Stimulated activated CD4-positive, alpha-beta T cell treated with anti-CD3 and anti-CD28 coated beads, Interleukin-1b, Interleukin-23, amount 100 ng/mL, for 1 hour (primary cell): ENCODE measurements at places on chromosomes 5 and 9.
A peak's percentile ranks its signal among the peaks of the same experiment; 100 is the strongest.

DNA sequence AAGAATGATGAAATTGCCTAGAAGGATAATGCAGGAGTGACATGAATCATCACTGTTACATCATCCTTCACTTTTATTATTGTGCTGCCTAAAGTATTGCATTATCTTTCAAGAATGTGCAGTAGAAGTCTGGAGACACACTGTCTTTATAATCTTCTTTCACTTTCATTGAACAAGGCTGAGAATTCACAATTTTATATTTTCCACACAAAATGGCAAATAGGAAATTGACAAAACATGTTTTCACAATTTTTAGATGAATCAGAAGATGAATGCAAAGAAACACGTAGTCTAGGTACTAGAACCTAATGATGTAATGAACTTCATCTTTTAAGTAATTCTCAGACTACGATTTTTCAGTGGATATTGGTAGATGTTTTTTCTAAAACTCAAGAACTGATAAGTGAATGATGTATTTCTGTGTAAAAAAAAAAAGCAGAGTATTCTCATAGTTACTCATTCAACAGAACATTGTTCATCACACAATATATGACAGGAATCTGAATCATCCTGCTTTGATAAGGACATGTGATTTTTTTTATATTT, 131.5 kb upstream of the GRHPR start:
- no peak for DNase-seq

GRCh38 chr5:152400846-152401245, 4.2 kb downstream of the NMUR2 start:
- no peak for DNase-seq

DNA sequence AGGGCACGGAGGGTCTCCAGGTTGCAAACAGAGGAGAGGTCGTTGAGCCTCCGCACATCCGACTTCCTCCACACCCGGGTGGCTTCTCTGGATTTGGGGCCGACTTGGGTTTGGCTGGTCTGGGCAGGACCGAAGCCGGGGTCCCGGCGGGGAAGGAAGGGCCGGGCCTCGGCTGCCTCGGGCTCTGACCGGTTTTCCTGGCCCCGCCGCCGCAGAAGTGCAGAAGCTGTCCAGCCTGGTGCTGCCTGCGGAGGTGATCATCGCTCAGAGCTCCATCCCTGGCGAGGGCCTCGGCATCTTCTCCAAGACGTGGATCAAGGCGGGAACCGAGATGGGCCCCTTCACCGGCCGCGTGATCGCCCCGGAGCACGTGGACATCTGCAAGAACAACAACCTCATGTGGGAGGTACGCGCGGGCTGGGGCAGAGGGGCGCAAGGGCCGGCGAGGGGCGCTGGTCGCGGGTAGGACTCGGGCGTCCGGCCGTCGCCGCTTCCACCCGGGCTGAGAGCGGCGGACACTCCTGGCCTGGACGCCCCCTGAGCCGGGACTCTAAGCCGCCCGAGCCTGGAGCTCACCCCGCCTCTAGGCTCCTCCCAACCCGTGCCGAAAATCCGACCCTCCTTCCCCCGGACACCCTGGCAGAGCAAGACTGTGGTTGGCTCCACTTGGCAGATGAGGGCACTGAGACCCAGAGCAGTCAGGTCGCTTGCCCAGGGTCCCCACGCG, 2.2 kb downstream of the PRDM12 start:
- no peak for DNase-seq

GRCh38 chr9:136858844-136859757, 7.0 kb downstream of the MAMDC4 start:
- DNase-seq = no peak

- no peak for DNase-seq
Measured at GRCh38 chr9:95055334-95055850, 262.1 kb downstream of the FANCC start.

- DNase-seq = no peak
Measured at GRCh38 chr9:15157381-15157780, 149.6 kb downstream of the TTC39B start.

- no peak for DNase-seq
Measured at GRCh38 chr9:110110154-110110553, 97.8 kb downstream of the C9orf152 start.

- no peak for DNase-seq
Measured at GRCh38 chr5:98813755-98814154, 40.3 kb downstream of the RGMB start.

GRCh38 chr5:141419074-141419880, 1.6 kb upstream of the PCDHGA11 start:
- no peak for DNase-seq

DNA sequence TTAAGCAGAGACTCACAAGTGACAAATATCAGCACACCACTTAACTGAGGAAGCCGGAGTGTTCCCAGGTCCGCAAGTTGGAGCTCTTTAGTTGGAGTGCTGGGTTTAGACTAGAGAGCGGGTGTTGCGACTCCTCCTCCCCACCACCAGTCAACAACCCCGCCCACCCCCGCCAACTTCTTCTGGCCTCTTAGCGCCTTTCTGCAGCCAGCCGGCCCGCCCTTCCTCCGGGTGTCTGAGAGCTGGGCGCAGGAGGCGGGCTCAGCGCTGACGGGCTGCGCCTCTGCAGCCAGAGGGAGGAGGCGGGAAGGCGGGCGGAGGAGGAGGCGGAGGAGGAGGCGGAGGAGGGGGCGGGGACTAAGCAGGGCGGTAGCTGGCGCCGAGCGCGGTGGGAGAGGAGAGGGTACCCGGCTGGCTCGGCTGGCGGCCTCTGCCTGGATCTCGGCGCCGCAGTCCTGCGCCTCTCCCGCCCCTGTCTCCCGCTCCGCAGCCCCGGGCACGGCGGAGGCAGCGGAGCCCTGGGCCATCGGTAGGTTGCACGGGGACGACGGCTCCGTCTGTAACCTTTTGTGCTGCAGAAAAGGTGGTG, at the start of gene MACIR:
Gene MACIR (plus strand): TSS at position 396 of the 589 bp plus-strand sequence. CDS start 17,157 bp downstream, outside the sequence.
- peak; percentile 75 for DNase-seq

DNA sequence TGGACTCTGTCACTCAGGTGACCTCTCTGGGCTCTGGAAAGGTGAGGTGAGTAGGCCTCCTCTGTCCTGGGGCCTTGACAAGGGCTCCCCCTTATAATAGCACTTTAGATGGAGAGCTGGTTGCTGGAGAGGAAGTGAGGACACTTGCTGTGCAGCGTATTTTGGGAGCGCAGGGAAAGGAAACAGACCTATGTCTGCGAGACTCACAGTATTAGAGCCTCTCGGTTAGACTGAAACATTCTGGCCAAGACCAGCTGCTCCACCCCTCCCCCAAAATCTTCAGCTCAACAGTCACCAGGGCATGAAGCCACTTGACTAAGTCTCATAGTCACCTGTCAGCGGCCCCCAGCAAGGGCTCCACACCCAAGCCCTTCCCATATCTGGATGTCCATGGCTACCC, 213.6 kb downstream of the AGTPBP1 start:
- DNase-seq = no peak

DNA sequence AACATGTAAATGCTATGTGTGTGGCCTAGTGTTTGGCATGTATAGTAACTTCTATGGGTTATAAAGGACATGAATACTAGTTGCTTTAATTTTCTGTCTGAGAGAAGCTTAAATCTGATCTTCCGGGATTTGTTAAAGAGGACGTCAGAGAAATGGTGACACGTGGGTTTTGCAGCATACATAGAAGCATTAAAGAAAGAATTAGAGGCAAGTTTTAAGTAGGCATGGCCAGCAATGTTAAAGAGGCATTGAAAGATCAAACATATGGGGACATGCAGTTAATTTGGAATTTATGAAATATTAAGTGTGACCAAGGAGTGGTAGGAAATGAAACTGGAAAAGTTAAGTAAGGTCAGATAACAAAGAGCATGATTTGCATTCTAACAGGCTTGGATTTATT, 311.4 kb upstream of the RIOK2 start:
- no peak for DNase-seq

GRCh38 chr5:78527054-78527859, 121.3 kb downstream of the LHFPL2 start:
- DNase-seq = no peak

GRCh38 chr9:136711751-136712689, at the start of gene DIPK1B:
Gene DIPK1B, plus strand, starts transcription at chr9:136712572. Its CDS starts 94 bp downstream, at chr9:136712666.
- no peak for DNase-seq

DNA sequence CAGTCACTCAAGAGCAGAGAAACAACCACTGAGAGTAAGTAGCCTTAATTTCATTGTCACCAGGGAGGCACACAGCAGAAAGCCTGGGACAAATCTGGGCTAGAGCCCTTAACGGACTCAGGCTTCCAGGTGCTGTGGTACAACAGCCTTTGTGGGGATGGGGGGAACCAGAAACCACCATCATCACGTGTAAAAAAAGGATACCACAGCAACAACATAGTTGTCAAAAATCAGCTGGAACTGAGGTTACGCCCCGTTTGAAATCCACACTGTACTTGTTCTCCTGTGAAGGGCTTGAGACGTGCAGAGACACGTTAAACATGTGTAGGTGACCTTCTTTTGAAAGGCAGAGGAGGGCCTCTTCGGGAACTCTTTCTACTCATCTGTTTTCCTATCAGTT, 16.6 kb upstream of the PLPP1 start:
- DNase-seq = no peak

DNA sequence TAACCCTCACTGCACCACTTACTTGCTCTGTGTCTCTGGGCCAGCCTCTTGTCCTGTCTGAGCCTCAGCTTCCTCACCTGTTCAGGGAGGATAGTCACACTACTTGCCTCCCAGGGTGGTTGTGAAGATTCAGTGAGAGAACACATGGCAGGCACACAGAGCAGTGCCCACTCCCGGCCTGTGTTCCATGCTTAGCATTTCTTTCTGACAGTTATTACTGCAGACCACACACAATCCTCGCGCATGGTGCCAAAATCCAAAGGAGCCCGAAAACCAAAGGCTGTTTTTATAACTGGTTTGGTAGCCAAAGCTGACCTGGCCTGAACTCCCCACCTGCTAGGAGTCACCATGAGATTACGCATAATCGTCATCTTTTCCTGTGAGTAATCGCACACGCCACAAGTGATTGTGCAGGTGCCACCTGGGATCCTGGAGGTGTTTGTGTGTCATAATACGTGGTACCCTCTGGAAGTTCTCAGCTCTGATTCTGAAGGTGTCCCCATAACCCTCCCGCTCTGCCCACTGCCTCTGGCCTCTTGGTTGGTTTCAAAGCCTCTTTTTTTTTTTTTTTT, 84.6 kb upstream of the FBXW11 start:
- no peak for DNase-seq

DNA sequence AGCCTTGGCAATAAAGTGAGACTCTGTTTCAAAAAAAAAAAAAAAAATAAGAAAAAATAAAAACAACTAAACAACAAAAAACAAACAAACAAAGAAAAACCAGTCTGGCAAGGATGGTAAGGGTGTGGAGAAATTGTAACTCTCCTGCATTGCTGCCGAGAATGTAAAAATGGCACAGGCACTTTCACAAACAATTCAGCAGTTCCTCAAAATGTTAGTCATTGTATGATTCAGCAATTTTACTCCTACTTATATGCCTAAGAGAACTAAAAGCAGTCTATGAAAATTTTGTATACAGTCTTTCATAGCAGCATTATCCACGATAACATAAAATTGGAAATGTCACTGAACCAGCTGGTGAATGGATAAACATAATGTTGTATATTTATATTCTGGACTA, 280.4 kb downstream of the CDH9 start:
- no peak for DNase-seq

- peak; percentile 72 for DNase-seq
Measured at GRCh38 chr9:136245219-136246150, at the start of gene QSOX2. Gene QSOX2, minus strand, starts transcription at chr9:136245812. Its CDS starts 9 bp downstream, at chr9:136245803.

GRCh38 chr5:31770132-31770720, 131.3 kb downstream of the PDZD2 start:
- DNase-seq = no peak

GRCh38 chr5:107977550-107978071, 306.9 kb upstream of the EFNA5 start:
- DNase-seq = no peak

DNA sequence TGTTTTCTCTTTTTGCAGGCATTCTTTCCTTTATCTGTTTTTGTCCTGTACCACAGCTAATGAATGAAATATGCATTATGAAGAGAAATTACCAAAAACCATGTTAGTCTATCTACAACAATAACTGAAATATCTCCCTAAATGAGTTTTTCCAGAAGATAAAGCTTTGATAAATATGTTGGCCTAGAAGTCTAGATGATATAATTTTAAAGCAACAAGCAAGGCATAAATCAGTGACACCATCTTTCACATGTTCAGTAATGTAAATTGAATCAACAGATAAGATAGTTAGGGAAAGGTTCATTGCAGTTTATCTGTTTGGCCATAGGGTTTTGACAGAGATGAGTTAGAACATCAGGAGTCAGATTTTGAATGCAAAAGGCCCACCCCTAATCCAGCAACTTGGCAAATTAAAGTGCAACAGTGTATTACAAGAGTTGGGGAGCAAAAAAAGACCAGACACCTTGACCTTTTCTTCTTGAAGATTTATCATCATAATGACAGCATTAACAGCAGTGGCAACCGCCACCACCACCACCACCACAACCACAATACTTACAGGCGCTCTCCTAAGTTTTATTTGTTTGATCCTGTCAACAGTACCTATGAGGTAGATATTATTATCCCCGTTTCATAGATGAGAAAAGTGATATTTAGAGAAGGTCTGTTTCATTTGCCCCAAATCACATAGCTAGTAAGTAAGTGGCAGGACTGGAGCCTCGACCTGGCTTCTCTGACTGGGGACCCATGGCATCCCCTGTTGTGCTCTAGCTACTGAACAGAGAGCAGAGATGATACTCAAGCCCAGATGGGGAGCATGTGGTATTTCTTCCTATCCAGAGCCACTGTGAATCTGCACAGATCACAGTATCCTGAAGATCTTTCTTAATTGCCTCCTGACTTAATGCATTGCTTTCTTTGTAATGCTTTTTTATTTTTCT, 122.8 kb upstream of the DHFR start:
- no peak for DNase-seq

GRCh38 chr5:61215996-61216395, 53.7 kb upstream of the SMIM15 start:
- no peak for DNase-seq

GRCh38 chr5:83472508-83473345, 1.2 kb downstream of the VCAN start:
- DNase-seq = no peak

- no peak for DNase-seq
Measured at GRCh38 chr9:14437354-14438231, 123.7 kb upstream of the NFIB start.

DNA sequence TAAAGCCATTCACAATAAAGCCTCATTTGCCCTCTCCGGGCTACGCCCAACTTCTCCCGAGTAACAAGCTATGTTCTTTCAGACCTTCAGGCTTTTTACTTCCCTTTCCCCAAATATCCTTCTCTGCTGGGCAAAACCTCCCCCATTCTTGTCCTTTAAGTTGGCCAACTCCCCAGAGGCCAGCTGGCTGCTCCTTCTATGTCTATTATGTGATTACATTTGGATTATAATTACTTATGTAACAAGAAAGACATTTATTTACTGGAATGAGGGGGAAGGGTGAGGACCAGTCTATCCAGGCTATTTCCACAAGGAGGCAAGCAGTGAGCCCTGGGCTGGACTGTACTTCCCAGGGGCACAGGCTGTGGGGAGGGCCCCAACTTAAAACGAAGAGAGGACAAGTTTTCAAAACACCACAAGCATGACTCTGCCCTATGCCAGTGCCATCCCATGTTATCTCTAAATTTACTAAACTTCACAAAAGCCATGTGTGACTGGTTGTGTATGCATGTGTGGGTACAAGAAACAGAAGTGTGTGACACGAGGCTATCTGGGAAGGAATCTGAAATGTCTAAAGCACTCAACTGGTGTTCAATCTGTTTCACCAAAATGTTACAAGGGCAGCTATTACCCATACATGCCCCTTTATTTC, 84.5 kb downstream of the GNAQ start:
- DNase-seq = no peak

GRCh38 chr9:15272377-15272928, 34.6 kb downstream of the TTC39B start:
- no peak for DNase-seq

- no peak for DNase-seq
Measured at GRCh38 chr5:29150840-29151239, 2042.6 kb upstream of the CDH6 start.
